Activated T-cell treated with anti-CD3 and anti-CD28 coated beads, Interleukin-2, amount 50 U/mL, for 72 hours (primary cell): ENCODE measurements at places on chromosomes 2 and 18. TPM values are rescaled to one million over a fixed set of nuclear protein-coding genes. Genes with fewer than 3 reads are reported as not detected.

GRCh38 chr2:31271851-31272267 lies 37.9 kb downstream of the EHD3 start:
- DNase-seq, result no peak

DNA sequence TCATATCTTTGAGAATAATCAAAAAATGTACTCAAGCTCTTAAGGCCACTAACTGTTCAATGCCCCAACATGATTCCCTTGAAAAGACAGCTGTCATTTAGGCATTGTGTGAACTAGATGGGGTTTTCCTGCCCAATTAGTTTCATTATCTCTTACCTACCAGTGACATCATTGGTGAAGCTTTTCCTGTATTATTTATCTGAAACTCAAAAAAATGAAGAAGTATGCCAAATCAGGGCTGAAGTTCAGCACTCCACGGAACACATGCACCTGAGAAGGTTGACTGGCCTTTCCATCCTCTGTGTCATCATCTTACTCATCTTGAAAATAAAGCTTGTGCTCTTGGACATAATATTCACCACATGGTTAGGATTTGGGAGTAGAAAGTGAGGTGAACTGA lies 126.4 kb downstream of the TXNL1 start:
- no peak for DNase-seq

DNA sequence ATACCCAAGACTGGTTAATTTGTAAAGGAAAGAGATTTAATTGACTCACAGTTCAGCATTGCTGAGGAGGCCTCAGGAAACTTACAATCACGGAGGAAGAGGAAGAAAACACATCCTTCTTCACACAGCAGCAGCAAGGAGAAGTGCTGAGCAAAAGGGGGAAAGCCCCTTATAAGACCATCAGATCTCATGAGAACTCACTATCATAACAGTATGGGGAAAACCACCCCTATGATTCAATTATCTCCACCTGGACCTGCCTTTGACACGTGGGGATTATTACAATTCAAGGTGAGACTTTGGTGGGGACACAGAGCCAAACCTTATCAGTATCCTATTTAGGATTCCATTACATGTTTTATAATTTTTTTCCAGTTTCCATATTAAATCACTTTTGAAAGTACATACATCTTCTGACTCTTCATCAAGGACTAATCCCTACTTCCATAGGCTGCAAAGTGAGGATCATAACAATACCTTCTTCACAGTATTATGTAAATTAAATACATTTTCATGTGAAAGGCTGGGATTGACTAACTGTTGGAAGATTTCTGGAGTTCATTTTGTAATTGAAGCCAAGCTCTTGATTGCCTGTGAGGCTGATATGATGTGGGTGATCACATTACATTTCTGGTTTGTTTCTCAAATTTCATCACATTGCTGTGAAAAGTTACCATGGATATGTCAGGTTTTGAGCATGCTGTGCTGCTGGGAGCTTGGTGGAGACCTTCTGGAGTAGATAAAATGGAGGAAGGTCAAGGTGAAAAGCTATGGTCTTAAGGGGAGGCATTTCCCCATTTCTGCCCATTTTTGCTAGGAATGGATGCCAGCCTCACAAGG lies 31.7 kb upstream of the CERS6 start:
- DNase-seq, result no peak

- no peak for DNase-seq
These were observed 293.2 kb upstream of the DCC start for GRCh38 chr18:52046842-52047241.

DNA sequence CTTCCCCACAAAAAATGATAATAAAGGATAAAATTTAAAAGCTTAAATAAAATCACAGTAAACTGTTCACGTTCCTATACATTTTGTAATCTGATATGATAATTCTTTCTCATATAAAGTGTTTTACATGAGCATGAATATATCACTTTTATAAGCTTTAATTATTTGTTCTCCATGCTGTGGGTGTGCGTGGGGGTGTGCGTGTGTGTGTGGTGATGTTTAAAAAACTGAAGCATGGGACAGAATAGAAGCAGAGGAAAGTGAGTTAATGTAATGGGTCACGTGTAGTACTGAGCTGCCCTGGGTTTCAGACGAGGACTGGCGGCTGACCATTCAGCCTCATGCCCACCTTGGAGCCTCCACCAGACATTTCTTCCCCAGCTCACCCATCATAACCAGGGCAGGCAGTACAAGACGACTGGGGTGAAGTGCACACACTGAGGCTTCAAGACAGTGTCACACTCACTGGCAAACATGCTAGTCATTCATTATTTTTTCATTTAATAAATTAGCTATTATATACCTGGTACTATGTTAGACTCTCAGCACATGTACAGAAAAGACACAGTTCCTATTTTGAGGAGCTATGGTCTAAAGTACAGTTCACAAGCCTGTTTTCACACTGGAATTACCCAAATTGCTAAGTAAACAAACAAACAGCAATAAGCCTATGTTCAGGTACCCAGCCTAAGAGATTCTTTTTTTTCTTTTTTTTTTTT lies 97.2 kb upstream of the LPIN2 start:
- no peak for DNase-seq

- DNase-seq, result no peak
These were observed 103.5 kb upstream of the ATL2 start for GRCh38 chr2:38480617-38481016.

DNA sequence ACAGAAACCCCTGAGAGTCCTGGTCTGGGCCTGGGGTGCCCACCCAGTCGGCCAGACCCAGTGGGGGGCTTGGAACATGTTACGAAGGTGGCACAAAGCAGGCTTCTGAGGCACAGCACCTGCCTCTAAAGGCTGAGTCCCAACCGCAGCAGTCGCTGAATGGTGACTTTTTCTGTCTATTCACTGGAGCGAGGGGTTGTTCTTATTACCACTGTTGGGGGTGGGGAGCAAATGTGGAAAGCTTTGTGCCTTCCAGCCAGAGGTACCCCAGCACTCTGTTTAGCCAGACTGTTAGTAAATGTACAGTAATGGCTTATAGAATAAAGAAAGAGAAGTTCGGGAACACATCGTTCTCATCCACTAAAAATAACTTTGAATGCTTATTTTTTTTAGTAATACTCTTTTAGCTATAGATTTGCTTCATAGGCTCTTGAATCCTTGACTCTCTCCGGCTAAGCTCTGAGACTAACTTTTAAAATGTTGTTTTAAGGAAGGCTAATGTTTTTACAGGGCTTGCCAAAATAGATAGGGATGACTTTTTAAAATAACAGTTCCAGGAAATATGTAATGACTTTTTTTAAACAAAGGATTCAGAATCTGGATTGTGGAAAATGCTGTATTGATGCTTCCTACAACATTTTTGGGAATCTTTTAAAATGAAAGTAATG lies 23.4 kb upstream of the PTPN2 start:
- no peak for DNase-seq

GRCh38 chr2:46555011-46555410 lies 75.6 kb downstream of the TMEM247 start:
- DNase-seq, result no peak

DNA sequence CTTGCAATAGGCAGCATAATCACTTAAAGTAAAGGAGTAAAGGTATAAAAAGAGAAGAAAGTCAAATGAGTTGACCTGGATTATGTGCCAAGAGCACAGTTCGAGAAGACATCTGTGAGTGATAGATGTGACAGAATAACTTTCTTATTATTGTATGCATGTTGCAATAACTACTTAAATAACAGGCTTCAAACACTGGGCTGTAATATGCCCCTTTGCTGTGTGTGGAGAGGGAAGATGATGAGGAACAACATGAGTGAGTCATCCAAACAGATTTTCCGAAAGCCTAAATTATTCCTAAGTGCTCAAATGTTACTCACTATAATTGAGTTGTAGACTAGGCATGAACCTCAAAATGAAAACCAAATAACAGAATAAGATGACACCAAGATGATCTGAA lies 328.1 kb downstream of the EXOC6B start:
- no peak for DNase-seq

DNA sequence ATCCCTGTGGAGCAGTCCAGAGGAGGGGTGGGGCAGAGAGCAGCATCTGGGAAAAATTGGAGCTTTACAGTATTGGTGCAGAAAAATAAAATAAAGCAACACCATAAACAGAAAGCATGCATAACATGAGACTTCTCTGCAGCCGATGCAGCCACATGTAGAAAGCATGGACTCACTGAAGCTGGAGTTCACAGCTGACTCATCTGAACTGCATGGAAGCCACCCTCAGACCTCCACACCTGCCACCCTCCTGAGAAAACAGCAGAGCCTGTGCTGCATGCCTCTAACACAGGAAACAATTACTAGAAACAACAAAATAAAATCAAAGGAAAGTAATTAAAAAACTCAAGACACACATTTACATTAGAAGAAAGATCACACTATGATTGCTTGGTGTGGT lies 169.4 kb upstream of the ALKAL2 start:
- DNase-seq, result no peak

- no peak for DNase-seq
These were observed 102.9 kb downstream of the CDH2 start for GRCh38 chr18:28074076-28074475.

GRCh38 chr2:77397763-77398162 lies 124.4 kb downstream of the LRRTM4 start:
- no peak for DNase-seq

DNA sequence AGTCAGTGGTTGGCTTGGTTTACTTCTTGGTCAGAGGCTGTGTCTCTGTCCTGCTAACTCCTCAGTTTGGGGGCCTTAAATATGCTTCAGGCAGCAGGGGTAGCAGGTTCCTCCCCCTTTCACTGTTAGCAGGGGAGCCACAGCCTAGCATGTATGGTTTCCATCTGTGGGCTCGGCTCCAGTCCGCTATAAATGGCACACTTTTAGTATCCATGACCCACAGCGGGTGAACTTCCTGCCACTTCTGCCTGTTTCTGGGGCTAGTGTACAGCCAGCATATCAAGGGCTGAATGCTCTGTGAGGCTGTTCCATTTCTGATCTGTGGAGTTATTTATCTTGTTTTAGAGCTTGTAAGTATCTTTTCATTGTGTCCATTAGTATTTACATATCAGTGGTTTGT lies 58.3 kb downstream of the MRPL33 start:
- DNase-seq, result no peak

RNF125 gene
- 40.5 TPM for total RNA-seq

COLEC11 gene
- 0.21 TPM for total RNA-seq

KLF11 gene
- 11.0 TPM for total RNA-seq

FLACC1 gene
- total RNA-seq, result 3.7 TPM

FOXI3 gene
- total RNA-seq, result not detected

SLC35F5 gene
- 29.8 TPM for total RNA-seq

ACVR1 gene
- total RNA-seq, result 29.7 TPM

ACKR3 gene
- total RNA-seq, result 0.83 TPM

POTEE gene
- total RNA-seq, result 0.53 TPM

TRPM8 gene
- not detected for total RNA-seq

CNGA3 gene
- total RNA-seq, result not detected

PPP1R1C gene
- total RNA-seq, result not detected

VWA3B gene
- total RNA-seq, result 0.21 TPM

BCL11A gene
- total RNA-seq, result 1.2 TPM

PLA2R1 gene
- total RNA-seq, result not detected
